Muscle of leg (tissue), 16 donors: ENCODE measurements at places on chromosomes 6 and 20.

DNA sequence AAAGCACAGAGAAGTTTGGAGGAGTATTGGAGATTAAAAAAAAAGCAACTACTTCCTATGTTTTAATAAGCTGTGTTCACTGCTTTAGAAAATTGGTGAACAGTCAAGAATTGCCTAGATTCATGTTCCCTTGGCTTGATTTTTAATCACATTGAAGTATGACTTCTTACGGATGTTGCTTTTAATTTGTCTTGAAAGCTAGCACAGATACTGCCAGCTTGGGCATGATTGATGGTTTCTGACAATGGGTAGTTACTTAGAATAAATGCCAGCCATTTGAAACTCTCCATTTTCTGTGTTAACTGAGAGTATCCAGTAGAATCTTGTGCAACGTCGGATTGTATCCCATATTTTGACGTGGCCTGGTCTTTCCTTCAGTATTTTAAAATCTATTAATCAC is 178.0 kb downstream of the DTNBP1 start:
- no peak for DNase-seq

DNA sequence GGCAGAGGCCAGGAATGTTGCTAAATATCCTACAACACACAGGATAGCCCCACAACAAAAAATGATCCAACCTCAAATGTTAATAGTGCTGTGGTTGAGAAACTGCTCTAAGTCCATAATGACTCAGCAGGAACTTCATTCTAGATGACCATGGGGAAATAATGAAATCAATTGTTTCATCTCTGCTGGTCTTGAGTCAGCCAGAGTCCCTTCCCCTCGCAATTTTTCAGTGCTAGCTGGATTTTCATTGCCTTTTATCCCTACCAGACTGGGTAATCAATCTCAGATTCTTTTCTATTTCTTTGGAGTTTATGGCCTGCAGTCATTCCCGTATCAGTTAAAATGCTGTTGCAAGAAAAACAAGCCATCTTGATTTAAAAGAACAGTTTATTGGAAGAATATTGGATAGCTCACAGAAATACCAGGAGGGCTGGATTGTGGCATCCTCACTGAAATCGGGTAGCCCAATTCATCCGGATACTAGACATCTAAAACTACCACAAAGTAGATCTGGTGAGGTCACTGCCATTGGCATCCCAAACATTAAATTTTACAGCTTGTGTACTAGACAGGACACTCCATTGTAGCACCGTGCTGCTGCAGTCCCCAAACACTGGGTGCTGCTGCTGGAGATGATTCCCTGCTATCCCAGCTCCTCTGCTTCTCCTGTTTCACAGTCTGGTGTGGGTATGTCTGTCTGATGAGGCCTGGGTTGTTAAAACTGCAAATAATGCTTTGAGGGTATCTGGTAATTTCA is 30.3 kb upstream of the POPDC3 start:
- DNase-seq = no peak

- DNase-seq = no peak
These were observed 123.4 kb downstream of the C6orf118 start for GRCh38 chr6:165186041-165186440.

GRCh38 chr6:114000069-114000468 is 29.1 kb upstream of the HDAC2 start:
- no peak for DNase-seq

DNA sequence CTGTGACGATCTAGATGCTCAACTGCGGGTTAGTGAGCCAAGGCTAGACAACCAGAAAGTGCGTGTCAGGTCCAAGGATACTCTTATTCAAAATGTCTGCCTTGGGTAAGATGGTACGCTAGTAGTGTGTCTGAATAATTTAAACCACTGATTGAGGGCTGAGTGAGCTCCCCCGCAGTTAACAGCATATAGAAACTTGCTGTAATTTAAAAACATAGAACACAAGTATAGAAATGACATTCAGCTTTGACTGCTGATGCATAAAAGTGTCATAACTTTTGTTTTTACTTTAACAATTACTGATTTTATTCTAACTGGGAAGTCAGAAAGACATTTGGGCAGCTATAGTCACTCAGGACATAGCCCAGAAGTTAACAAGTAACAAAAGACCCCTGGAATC is 45.6 kb upstream of the SLC22A1 start:
- DNase-seq = no peak

- no peak for DNase-seq
These were observed 28.9 kb downstream of the PLG start for GRCh38 chr6:160730911-160731310.

GRCh38 chr20:47905628-47906347 is 120.5 kb upstream of the SULF2 start:
- no peak for DNase-seq

DNA sequence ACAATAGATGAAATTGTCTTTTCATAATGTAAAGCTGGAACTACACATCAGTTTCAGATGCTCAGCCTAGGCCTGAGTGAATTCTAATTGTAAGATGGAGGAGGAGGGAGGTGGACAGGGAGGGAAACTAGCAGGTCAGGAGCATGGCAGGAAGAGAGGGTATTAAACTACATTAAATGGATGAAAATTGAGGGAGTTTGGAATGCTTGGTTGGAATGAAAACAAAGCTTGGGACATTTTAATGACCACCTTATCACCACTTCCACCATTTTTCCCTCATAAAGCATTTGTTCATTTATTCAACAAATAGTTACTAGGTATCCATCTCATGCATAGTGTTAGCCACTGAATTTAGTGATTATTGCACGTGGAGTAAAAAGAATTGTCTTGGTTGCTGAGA is 65.0 kb downstream of the KIZ start:
- no peak for DNase-seq

GRCh38 chr6:27049863-27050781 is 197.4 kb upstream of the PRSS16 start:
- DNase-seq = no peak

- DNase-seq = no peak
These were observed 8.3 kb downstream of the FITM2 start for GRCh38 chr20:44302736-44303135.

DNA sequence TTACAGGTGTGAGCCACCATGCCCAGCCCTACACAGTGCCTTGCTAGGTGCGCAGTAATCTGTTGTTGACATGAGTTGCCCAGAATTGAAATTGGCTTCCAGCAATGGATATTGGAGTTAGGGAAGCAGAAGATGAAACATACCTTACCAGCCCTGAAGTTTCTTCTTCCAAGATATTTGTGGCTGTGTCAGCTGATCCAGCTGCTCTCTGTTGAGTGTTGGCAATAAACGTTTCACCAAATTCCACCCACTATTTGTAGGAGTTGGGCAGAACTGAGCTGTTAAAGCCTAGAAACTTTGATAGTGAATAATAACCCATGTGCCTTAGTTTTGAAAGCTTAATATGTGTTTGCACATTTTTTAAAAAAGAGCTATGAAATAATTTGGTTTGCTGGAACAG is 218.2 kb upstream of the SNX9 start:
- no peak for DNase-seq

DNA sequence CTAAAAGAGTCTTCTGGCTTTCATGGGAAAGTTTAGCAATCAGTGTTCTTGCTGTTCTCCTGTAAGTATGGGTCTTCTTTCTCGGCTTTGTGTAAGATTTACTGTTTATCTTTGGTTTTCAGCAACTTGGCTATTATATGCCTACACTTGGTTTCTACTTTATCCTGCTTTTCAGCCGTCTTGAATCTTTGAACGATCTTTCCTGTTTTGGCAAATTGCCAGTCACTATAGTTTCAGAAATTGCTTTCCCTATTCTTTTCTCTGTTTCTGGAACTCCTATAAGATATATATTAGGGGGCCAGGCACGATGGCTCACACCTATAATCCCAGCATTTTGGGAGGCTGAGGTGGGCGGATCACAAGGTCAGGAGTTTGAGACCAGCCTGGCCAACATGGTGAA is 14.6 kb upstream of the SRPK1 start:
- no peak for DNase-seq

GRCh38 chr6:1598433-1598832 is 11.3 kb upstream of the FOXC1 start:
- DNase-seq = no peak

GRCh38 chr20:39810309-39810708 is 848.2 kb downstream of the DHX35 start:
- no peak for DNase-seq

DNA sequence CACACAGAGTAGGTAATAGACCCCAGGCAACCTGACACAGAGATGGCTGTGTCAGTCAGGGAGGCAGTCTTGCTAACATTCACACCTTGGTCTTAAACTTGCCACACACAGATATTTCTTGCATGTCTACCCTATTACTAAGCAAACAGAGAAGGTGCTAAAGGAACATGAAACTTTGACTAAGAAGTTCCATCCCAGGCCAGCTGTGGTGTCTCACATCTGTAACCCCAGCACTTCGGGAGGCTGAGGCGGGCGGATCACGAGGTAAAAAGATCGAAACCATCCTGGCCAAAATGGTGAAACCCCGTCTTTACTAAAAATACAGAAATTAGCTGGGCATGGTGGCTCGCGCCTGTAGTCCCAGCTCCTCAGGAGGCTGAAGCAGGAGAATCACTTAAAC is 222.4 kb upstream of the JARID2 start:
- no peak for DNase-seq
